Activated T-cell treated with anti-CD3 and anti-CD28 coated beads, Interleukin-2, amount 50 U/mL, for 24 hours (primary cell): ENCODE measurements at places on chromosomes 1 and 21.
A peak's percentile ranks its signal among the peaks of the same experiment; 100 is the strongest.

GRCh38 chr1:10693497-10694273 is 102.8 kb downstream of the CASZ1 start:
- peak; percentile 67 for DNase-seq

DNA sequence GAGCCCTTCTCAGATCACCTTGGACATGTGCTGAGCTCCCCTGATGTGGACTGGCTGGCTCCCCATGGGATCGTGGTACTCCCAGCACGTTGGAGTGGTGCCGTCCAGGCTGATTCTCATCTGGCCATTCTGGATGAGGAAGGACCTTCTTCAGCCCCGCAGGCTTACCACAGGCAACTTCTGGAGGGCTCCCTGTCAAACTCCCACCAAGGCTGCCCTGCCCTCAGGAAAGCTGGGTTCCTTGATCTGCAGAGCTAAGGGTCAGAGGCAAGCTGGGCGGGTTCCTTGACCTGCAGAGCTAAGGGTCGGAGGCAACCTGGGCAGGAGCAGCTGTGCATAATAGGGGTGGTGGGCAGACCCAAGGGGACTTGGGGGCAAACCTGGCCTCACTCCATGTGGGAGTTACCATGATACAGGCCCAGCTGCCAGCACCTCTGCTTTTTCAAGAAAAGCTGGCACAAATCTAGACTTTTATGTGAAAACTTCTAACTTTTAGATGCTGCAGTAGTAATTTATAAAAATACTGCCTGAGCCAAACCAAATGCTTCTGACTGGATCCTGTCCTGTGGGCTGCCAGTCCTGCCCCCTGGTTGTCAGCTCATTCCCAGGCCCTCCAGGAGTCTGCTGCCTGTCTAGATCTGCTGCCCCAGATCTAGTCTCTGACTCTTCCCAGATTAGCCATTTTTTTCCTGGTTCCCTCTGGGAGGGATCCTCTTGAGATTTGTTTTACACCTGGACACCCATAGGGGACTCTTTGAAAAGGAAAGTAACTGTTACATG is 5.6 kb upstream of the THEM5 start:
- no peak for DNase-seq

- peak; percentile 64 for DNase-seq
Measured at GRCh38 chr1:39410915-39411436, 80.5 kb upstream of the BMP8A start.

DNA sequence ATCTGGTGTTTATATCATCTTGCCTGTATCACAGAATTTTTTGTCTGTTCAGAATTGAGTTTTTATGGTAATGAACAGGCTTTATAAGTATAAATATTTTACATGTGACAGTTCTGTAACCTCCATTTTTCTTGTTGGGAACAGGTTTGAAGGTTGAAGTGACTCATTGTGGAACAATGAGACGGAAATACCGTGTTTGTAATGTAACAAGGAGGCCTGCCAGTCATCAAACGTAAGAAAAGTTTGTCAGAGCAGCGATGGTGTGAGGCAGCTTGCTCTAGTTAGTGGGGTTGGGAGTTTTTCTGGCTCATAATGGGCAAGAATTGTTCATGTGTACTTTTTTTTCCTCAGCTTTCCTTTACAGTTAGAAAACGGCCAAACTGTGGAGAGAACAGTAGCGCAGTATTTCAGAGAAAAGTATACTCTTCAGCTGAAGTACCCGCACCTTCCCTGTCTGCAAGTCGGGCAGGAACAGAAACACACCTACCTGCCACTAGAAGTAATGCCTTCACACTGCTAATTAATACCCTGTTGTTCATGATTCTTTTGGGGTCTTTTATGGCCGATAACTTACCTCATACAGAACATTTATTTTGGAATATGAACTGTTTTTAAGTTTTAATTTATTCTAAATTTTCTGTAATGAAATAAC is 75.2 kb upstream of the TEKT2 start:
- no peak for DNase-seq

DNA sequence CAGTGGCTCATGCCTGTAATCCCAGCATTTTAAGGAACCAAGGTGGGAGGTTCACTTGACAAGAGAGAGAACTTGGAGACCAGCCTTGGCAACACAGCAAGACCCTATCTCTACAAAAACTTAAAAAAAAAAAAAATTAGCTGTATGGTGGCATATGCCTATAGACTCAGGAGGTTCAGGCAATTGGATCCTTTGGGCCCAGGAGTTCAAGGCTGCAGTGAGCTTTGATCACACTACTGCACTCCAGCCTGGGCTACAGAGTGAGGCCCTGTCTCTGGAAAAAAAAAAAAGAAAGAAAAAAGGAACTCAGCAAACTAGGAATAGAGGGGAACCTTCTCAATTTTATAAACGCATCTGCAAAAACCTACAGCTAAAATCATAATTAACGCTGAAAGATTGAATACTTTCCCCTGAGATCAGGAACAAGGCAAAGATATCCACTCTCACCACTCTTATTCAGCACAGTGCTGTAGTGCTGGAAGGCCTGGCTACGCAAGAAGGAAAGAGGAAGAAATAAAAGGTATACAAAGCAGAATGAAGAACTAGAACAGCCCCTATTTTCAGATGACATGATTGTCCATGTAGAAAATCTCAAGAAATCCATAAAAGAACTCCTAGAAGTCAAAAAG is 21.6 kb downstream of the HSF2BP start:
- no peak for DNase-seq

- no peak for DNase-seq
Measured at GRCh38 chr1:53112861-53113260, 29.6 kb downstream of the SLC1A7 start.

GRCh38 chr1:47460456-47460855 is 22.6 kb downstream of the FOXD2 start:
- no peak for DNase-seq
